ENCODE measurements at places on chromosomes 2 and 18.

- DNase-seq, result no peak
Measured at GRCh38 chr2:120935339-120936313, 200.0 kb downstream of the GLI2 start.

GRCh38 chr2:241379481-241380480 is 23.7 kb downstream of the FARP2 start:
- DNase-seq, result no peak

DNA sequence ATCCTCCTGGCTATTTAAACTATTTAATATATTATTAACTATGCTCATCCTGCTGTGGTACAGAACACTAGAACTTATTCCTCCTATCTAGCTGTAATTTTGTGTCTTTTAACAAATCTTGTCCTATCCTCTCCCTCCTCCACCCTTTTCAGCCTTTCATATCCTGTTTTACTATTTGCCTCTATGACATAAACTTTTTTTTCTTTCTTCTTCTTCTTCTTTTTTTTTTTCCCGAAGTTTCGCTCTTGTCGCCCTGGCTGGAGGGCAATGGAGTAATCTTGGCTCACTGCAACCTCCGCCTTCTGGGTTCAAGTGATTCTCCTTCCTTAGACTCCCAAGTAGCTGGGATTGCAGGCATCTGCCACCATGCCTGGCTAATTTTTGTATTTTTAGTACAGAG is 201.5 kb downstream of the LPIN1 start:
- no peak for DNase-seq

GRCh38 chr2:97348265-97348664 is 235.3 kb downstream of the ANKRD36 start:
- no peak for DNase-seq

GRCh38 chr2:231680285-231680991 is 27.9 kb upstream of the PTMA start:
- no peak for DNase-seq

GRCh38 chr2:231686192-231687100 is 21.9 kb upstream of the PTMA start:
- DNase-seq, result no peak

GRCh38 chr18:46759890-46760289 is 3.0 kb upstream of the ST8SIA5 start:
- no peak for DNase-seq

- no peak for DNase-seq
Measured at GRCh38 chr2:109218087-109218791, 89.2 kb downstream of the SH3RF3 start.

DNA sequence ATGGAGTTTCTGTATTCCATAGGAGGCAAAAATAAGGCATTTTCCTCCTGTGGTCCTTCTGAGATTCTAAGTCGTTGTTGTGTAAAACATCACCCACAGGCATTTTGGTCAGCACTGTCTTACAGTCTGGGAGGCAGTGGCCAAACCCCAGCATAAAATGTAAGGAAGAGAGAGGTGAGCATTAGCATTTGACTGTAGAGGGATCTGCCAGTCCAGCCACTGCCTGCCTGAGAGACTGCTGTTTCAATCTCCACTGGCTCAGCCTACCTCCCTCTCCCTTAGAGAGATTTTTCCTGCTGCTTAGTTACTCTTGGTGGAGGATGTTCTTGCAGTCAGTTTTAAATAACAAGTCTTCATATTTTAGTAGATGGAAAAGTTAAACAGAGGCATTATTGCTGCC is 77.0 kb downstream of the ARHGEF33 start:
- no peak for DNase-seq

- no peak for DNase-seq
Measured at GRCh38 chr2:36337354-36337753, 18.2 kb upstream of the CRIM1 start.

DNA sequence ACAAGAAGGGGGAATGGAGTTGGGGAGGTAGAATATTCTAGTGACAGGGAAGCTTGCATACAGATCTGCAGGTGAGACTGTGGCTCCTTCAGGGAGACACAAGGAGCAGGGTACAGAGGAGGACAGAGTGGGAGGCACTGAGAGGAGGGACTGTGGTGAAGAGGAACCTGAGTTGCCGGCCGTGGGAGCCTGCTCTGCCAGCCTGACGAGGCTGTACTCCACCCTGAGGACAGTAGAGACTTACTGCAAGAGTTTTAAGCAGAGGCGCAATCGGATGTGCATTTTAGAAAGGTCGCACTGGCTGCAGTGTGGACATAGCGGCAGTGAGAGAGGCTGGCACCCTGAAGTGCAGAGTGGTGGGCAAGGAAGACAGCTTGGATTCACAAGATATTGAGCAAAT is 185.8 kb downstream of the GFPT1 start:
- DNase-seq, result no peak

- no peak for DNase-seq
Measured at GRCh38 chr2:135985826-135986393, 484 bp upstream of the DARS1 start.

DNA sequence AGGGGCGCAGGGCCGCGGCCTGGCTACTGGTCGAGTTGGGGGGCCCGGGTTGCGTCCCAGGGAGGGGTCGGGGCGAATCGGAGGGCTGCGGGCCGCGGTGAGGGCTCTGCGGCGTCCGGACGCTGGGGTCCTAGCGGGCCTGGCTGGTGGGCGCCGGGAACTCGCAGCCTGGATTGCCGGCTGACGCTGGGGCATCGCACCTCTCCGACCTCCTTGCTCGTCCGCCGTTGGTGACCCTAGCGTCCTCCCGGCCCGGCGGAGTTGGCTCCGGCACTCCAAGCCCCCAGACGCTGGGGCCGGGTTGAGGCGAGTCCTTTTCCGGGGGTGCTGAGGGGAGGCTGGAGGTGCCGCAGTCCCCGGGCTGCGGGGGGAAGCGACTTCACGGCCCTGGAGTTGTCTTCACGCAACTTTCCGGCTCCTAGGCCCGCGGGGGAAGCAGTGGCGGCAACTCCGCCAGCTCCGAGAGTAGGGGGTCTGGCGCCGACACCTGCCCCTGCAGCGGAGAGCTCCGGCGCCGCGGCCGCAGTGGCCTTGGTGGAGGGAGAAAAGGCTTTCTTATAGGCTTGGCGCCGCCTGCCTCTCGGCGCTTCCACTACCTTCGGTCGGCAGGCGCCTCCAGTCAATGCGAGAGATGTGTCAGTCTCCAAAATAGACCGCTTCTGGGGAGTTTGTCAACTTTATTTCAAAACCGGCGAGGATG is 70.3 kb downstream of the HAUS1 start:
- no peak for DNase-seq

- DNase-seq, result no peak
Measured at GRCh38 chr2:227793148-227793712, 20.4 kb upstream of the CCL20 start.

GRCh38 chr2:63778391-63778790 is 63.3 kb upstream of the UGP2 start:
- DNase-seq, result no peak

DNA sequence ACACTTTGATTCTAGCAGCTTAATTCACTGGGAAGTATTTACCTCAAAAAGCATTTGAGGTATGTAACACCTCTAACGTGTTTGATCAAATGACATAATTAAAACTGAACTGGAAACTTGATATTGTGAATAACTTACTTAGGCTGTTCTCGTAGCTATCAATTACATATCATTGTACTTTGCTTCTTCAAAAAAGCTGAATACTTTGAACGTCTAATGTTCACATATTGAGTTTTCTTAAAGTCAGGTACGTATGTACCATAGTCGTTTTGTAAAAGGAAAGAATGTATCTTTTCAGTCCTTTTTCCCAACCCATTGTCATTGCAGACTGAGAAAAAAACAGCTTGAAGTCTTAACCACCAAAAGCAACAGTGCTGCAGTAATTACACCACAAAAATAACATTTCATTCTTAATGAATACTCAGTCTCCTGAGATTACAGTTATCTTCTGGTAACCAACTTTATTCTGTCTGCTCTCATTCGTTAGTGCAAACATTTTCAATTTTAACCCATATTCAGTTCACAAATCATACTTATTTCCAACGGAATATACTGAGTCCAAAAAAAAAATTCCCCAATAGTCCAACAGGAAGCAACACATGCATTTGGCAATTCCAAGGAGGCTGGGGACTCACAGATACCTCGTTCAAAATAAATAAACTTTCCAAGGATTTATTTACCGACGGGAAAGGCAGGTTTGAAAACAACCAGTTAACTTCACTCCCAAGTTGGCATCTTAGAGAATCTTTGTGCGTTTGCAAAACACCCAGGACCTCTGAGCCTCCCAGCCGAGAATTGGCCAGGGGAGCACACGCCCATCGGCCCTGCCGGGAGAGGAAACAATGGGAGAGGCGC is 1.1 kb downstream of the CHN1 start:
- no peak for DNase-seq

GRCh38 chr2:1656961-1657841 is 87.1 kb downstream of the PXDN start:
- peak; percentile 41 for DNase-seq

- no peak for DNase-seq
Measured at GRCh38 chr2:215503381-215503780, 67.5 kb upstream of the FN1 start.
